ENCODE measurements at places on chromosomes 4 and X.

- no peak for DNase-seq
Observed at GRCh38 chr4:85210353-85210752, 243.9 kb upstream of the WDFY3 start.

- DNase-seq = peak; percentile 25
Observed at GRCh38 chrX:39869846-39870601, 227.7 kb downstream of the BCOR start.

GRCh38 chrX:66046612-66047235 lies 6.8 kb upstream of the VSIG4 start:
- DNase-seq = no peak

GRCh38 chrX:53356186-53356585 lies 66.3 kb downstream of the SMC1A start:
- DNase-seq = no peak

GRCh38 chrX:24760363-24761000 lies 66.8 kb downstream of the POLA1 start:
- no peak for DNase-seq

GRCh38 chr4:94934201-94934600 lies 176.4 kb downstream of the BMPR1B start:
- no peak for DNase-seq

GRCh38 chr4:92599044-92599443 lies 295.3 kb downstream of the GRID2 start:
- no peak for DNase-seq

DNA sequence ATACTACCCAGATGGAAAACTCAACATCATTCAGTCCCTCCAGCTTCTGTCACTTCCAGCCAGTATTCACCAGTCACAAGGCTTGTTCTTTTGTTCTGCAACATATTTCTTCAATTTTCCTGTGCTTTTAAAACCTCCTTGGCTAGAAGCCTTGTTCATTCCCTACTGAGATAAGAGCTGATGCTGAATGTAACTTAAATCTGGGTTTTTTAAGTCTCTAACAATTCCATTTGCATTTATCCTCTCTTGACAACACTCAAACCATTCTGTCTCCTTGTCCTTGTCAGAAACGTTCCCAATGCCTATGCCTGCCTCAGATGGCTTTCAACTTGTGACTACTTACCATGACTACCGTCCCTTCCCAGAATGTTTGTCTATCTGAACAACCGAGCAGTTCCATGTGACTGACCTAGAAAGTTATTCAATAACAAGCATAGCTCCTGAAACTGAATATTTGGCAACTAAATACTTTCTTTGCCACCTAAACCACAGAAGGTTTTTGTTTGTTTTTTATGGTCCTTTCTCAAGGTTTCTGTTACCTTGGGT lies 682.9 kb upstream of the GALNTL6 start:
- DNase-seq = no peak

DNA sequence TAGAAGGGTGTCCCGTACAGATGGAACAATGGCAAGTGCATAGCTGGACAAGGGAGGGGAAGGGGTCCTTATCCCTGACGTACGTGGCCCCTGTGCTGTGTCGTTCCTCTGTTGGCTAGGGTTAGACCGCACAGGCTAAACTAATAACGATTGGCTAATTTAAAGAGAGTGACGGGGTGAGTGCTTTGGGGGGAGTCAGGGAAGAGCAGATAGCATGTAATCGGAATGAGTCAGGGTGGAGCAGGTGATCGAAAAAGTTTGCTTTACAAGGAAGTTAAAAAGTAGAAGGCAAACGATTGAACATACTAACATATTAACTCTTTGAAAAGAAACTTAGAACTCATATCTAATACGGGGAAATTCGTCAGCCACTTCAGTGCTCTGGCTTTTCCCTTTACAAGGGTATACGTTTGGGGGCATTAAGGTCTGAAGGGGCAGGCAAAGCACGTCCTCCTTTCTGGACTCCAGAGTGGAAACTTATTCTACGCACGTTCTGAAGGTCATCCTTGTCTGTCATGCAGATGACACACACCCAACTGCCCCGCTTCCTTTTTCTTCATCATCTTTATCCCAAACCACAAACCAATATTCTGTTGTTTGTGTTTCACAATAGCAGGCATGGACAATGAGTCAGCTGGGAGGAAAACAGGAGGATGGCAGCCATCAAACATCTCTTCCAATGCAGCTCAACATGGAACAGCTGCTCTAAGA lies 10.2 kb upstream of the CRLF2 start:
- DNase-seq = no peak

DNA sequence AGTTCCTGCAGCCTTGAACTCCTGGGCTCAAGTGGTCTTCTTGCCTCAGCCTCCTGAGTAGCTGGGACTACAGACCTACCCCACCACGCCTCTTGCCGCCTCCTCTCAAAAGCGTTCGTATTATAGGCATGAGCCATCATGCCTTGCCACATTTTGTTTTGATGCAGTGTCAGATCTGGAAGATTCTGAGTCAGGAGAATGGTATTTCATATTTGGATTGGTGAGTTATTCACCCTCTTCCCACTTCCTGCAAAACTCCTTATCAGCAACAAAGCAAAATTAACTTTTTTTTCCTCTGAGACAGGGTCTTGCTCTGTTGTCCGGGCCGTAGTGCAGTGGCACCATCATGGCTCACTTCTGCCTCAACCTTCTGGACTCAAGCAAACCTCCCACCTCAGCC lies 29.6 kb downstream of the REST start:
- no peak for DNase-seq

- no peak for DNase-seq
Observed at GRCh38 chrX:130524476-130525194, 122.8 kb downstream of the RBMX2 start.

- DNase-seq = no peak
Observed at GRCh38 chrX:43573441-43574015, 82.6 kb upstream of the MAOA start.

- DNase-seq = no peak
Observed at GRCh38 chr4:10212400-10212799, 95.8 kb upstream of the WDR1 start.

GRCh38 chrX:46634577-46634976 lies 61.0 kb downstream of the CHST7 start:
- no peak for DNase-seq

DNA sequence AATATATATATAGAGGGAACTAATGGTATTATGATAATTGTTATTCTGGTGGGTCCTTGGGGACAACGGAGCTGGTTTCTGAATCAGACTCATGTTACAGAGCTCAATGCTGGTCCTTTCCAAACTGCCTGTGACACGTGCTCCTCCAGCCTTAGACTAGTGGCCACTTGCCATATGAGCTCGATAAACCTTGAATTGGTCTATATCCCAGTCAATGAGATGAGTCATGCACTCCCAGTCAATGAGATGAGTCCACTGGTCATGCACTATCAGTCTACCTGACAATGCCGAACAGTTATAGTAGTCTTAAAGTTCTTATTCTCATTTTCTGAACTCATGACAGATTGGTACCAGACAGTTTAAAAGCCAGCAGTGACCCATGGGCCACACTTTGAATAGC lies 325.2 kb downstream of the LDB2 start:
- no peak for DNase-seq

- DNase-seq = no peak
Observed at GRCh38 chr4:113347245-113347644, 297.8 kb downstream of the ANK2 start.

- DNase-seq = no peak
Observed at GRCh38 chr4:30847958-30848357, 127.8 kb downstream of the PCDH7 start.

GRCh38 chrX:7068939-7069367 lies 78.6 kb upstream of the STS start:
- DNase-seq = no peak

DNA sequence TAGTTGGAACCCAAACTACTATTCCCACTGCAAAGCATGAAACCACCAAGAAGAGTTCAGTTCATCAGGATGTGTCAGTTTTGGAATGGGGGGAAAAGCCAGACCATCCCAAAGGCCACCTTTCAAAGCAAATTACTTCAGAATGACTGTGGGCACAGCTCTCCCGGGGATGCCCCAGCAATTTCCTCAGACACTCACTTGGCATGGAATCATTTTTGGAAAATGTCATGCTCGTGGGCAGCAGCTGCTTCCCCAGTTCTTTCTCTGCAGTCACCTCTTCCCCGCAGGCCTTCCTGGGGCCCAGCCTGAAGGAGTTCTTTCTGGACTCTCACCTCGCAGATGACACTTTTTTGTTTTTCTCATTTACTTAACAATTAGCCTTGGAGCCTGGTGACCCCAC lies 350.3 kb downstream of the NR3C2 start:
- DNase-seq = no peak

DNA sequence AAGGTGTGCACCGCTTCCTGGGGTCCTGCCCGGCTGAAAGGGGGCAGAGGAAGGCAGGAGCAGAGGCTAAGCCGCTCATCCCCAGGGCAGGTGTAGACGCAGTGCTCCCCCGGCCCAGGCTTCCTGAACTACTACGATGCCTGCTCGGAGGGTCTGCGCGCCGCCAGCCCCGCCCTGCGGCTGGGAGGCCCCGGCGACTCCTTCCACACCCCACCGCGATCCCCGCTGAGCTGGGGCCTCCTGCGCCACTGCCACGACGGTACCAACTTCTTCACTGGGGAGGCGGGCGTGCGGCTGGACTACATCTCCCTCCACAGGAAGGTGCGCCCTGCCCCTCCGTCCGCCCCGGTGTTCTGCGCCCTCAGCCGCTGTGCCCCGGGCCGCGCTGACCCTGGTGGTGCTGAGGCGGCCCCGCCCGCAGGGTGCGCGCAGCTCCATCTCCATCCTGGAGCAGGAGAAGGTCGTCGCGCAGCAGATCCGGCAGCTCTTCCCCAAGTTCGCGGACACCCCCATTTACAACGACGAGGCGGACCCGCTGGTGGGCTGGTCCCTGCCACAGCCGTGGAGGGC lies 8.4 kb upstream of the SLC26A1 start:
- no peak for DNase-seq

GRCh38 chrX:44432641-44433040 lies 89.2 kb upstream of the EFHC2 start:
- DNase-seq = no peak

GRCh38 chr4:24190761-24191695 lies 301.2 kb upstream of the PPARGC1A start:
- no peak for DNase-seq

GRCh38 chr4:161002386-161002785 lies 1161.4 kb downstream of the FSTL5 start:
- DNase-seq = no peak

- DNase-seq = no peak
Observed at GRCh38 chr4:150923945-150924344, 91.1 kb downstream of the LRBA start.

- DNase-seq = no peak
Observed at GRCh38 chr4:169627307-169627706, 6.9 kb downstream of the CLCN3 start.

- no peak for DNase-seq
Observed at GRCh38 chr4:136441629-136442282, 1090.5 kb downstream of the PCDH18 start.

DNA sequence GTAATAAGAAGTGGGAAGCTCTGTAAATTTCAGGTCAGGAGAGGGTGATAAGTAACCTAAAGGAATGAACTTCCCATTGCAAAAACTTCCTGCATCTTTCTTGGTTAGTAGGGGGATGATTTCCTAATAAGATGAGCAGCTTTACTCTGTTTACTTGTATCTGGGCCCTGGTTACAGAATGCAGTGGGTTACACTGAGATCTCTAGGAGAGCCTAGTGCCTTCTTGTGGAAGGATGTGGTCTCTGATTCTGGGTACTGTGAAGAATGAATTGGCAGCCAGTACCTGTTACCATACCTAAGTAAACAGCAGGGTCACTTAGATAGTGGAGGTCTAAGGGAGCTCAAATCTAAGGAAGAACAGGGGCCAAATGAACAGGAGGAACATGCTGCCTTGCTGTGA lies 320.6 kb downstream of the ARHGAP10 start:
- no peak for DNase-seq

GRCh38 chrX:141258080-141258479 lies 15.8 kb upstream of the SPANXC start:
- DNase-seq = no peak

GRCh38 chr4:36386691-36387090 lies 105.3 kb downstream of the DTHD1 start:
- no peak for DNase-seq

- no peak for DNase-seq
Observed at GRCh38 chr4:7635445-7636239, 200.9 kb upstream of the PSAPL1 start.

- DNase-seq = no peak
Observed at GRCh38 chrX:989959-990510, 222.4 kb downstream of the CRLF2 start.

- no peak for DNase-seq
Observed at GRCh38 chr4:6472387-6473263, at the start of gene PPP2R2C. PPP2R2C (minus strand) TSS chr4:6472614; CDS start chr4:6472229, 385 bp downstream.

- DNase-seq = no peak
Observed at GRCh38 chrX:104284507-104284906, 29.8 kb upstream of the ESX1 start.

DNA sequence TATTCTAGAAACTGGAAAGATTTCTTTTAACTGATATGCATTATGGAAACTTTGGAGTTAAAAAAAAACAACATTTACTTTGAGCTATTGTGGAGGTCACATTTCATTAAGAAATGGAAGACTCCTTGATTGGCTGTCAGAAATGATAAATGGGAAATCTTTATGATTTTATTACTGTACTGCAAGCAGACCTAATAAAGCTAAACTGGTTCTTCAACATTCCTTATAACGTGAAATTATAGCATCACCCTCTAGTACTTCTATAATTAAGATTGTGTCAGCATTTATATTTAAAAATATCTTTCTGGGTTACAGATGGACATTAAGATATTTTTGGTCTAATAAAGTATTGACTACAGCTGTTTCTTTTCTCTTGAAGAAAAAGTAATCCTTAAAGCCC lies 213.8 kb upstream of the PACRGL start:
- DNase-seq = no peak

DNA sequence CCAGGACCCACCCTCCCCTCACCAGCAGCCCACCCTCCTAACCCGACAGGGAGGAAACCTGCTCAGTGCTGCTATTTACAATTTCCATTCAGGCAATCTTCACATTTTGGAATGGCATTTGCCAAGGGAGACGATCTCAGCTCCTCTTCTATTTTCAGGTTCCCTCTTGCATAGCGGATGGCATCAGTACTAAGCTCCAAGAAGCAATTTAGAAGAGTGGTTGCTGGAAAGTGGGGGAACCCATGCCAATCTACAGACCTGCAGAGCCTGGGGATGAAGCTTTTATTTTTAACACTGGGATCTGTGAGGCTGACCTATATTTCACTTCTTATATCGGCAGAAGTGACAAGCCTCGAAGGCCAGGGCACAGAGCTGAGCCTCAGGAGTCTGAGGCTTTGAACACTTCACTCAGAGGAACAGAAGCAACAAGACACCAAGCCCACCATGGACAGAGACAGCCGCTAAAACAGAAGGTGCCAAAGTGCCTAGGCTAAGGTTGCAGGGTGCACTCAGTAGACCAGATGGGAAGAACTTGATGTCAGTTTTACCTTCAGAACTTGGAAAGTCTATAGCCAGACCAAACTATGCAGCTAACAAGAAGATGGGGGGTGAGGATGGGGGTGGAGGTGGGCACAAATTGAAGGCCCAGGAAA lies 44.0 kb downstream of the SCD5 start:
- DNase-seq = no peak
